ENCODE measurements at places on chromosomes 1 and 21.

- DNase-seq: no peak
Observed at GRCh38 chr1:20074725-20075171, 4.8 kb downstream of the PLA2G5 start.

DNA sequence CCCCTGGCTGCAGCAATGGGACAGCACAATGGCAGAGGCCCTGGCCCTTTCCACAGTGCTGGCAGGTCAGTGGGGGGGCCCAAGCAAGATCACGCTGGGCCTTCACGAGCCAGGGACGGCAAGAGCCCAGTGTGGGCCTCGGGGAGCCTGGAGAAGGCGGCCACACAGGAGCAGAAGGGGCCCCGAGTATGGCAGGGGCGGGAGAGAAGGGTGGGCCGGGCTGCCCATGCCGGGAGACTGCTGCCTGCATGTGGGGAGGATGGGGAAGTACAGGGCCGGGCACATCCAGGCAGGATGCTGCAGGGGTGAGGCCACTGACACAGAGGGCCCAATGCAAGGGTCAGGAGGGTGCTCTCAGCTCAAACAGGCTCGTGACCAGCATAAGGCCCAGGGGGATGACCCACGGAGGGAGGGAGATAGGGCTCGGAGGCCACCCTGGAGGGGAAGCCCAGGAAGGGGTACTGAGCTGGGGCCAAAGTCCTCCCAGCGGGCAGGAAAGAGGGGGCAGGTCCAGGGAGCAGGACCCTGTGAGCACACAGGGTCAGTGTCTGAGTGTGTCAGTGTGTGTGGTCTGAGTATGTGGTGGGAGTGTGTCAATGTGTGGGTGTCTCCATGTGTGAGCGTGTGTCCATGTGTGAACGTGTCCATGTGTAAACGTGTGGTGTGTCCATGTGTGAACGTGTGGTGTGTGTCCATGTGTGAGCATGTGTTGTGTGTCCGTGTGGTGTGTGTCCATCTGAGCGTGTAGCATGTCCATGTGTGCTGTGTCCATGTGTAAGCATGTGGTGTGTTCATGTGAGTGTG lies 13.1 kb downstream of the SLC19A1 start:
- DNase-seq: no peak

DNA sequence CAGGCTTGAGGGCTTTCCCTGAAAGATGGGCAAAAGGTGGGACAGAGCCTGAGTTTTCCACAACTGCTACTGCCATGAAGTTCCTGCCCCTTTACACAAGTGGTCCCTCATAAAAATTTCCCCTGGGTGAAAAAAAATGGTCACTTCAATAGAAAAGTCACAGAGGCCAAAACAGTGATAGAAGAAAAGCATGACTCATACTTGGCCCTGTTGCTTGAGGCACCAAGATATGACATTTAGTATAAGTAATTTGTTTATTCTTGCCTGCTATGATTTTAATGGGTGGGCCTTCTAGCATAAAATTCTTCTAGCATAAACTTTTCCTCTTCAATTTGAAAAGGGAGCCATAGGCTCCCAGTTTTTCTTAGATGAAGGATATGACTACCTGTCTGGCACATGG lies 280.2 kb downstream of the DPYD start:
- DNase-seq: no peak

DNA sequence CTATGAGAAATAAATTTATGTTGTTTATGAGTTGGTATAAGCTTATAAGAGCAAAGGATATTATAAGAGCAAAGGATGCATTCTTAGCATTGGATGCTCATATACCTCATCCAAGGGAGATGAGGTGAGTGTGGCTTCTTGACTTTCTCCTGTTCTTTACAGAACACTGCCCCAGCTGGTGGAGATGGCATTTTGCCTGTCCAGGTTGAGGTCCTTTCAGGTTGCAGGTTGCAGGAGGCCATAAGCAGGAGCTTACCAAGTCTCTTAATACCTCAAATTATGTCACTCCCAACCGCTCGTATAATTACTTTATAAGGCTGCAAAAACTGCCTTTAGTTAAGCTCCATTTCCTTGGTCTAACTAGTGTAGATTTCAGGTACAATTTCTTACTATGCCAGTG lies 66.7 kb downstream of the RPE65 start:
- DNase-seq: no peak

GRCh38 chr1:205147191-205147835 lies 25.5 kb upstream of the RBBP5 start:
- no peak for DNase-seq

- DNase-seq: no peak
Observed at GRCh38 chr1:152169366-152170025, 10.5 kb upstream of the RPTN start.

GRCh38 chr21:15843766-15844165 lies 114.0 kb downstream of the USP25 start:
- DNase-seq: no peak

- no peak for DNase-seq
Observed at GRCh38 chr1:11946647-11947046, 12.1 kb downstream of the PLOD1 start.

All from CMK (cell line).